ENCODE measurements at places on chromosomes 16 and 17.
A peak's percentile ranks its signal among the peaks of the same experiment; 100 is the strongest.

GRCh38 chr16:600781-601180 lies 10.9 kb downstream of the RAB40C start:
- DNase-seq: peak; percentile 69

GRCh38 chr17:53942436-53942835 lies 119.7 kb downstream of the KIF2B start:
- DNase-seq: no peak

DNA sequence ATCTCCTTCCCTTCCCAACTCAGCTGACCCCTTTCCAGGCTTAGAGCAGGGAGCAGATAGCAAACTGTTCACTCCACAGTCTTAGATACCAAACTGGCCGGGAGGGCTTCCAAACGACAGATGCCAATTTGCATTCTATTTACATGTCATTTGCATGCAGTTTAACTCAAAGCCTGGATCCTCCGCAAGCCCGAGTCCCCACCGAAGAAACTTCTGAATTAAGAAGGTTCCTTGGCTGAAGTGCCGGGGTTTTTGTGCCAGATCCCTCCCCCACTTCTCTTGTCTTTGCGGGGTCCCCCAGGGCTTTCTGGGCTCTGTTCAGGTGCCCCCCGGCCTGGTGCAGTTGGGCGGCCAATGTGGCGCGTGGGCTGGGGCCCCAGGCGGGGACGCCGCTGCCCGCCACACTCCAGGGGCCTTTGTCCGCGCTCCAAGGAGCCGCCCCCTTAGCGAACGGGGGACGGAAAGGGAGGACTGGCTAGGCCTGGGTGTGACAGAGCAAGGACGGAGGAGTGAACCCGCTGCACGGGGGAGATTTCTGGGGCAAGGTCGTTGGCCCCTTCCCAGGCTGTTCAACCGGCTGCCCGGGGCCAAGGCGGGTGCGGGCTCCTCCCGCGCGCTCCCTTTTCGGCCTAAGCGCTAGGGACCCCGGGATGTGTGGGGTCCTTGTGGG lies 1.2 kb downstream of the GPRC5B start:
- DNase-seq: peak; percentile 87

DNA sequence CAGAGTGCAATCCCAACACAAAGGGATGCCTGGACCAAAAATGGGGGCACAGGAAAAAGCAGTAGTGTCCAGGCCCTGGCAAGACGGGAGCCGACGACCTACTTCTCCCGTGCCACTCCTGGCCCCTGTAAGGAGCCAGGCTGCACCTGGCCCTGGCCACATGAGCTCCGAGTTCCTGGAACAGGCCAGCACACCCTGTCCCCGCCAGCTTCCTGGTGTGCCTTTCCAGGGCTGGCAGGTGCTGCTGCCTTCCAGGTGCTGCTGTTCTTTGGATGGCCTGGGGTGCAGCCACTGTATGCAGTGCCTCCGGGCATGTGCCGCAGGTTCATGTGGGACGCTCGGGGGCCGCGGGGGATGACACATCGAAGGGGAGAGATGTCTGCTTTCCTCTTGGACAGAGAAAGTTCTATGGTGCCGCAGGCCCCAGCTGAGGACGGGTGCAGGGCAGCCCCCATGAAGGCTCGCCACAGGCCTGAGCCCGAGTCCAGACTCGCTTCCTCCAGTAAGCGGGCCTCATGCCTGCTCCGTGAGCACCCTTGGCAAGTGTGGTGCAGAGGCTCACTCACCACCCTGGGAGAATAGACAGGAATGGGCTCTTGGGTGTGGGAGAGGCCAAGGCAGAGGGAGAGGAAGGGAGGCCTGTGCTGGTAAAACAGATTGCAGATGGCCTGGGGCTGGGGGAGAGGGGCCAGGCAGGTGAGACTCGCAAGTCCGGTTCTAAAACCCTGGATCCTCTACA lies 54.7 kb upstream of the FASN start:
- no peak for DNase-seq

- DNase-seq: no peak
Observed at GRCh38 chr17:5133311-5133710, 17.5 kb downstream of the USP6 start.

DNA sequence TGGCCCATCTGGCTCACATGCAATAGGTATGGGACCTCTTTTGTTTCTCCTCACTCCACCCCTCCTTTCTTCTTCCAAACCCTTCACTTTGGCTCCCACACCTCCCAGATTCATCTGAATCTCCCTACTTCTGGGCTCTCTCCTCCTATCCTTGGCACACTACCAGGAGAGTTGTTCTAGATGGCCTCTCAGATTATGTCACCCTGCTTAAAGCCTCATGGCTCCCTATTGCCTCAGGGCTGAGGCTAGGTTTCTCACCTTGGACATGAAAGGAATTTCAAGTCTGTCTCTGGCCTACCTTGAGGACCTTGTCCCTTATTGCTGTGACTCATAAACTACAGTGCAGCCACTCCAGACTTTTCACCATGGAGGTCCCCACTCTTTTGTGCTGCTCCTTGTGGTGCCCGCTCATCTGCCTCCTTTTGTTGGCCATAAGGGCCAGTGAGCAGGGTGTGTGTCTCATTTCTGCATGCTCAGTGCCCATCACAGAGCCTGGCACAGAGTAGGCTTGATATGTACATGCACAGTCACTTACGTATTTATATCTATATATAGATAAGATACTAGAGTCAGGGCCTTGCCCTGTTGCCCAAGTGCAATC lies 1.0 kb upstream of the MFAP4 start:
- no peak for DNase-seq

GRCh38 chr16:86635176-86635876 lies 57.0 kb downstream of the FOXL1 start:
- DNase-seq: no peak
